ENCODE measurements at places on chromosomes 1 and 21.

DNA sequence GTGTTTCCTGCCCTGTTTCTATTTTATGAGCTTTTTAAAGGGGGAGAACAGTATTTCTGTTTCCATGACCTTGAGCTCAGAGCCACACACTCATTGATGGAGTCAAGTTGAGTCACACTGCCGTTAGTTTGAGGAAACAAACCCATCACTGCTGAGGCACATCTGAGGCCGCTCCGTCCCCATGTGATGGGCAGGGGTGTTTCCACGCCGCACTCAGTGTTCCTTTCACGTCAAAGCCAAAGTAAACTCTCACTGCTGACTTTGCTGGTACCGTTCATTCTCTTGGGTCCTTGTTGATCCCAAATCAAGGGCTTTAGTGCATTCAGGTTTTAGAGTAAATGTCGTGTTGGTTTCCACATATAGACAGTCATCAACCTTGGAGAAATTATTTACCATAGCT is 48.8 kb downstream of the PKNOX1 start:
- DNase-seq: no peak

DNA sequence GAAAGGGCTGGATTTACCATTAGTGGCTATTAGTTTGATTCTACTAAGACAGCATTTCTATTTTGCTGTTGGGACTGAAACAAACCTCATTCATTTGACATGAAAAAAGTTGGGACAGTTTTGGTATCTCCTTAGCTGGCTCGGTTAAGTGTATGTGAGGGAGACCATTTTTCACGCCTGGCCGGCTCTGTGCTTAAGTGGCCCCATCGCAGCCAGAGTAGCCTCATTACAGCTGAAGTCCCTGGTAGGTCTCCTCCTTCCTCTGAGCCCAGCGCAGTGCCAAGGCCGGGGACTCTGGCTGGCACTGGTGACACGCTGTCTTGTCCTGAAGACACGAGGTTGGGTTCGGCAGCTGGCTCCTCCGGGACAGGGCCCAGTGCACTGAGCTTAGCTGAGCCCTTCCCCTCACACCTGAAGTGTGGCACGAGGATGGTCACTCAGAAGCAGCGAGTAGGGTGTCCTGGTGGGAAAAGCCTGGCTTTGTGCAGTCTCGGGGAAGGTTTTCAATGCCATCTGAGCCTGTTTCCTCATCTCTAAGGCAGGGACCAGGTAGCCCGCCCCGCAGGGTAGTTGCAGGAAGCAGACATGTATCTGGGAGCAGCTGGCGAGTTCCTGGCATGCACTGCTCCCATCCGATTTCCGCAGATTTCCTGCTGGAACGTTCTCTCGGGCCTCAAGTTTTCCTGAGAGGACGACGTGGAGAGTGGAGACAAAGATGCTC is 196.5 kb downstream of the DYRK1A start:
- DNase-seq: no peak

DNA sequence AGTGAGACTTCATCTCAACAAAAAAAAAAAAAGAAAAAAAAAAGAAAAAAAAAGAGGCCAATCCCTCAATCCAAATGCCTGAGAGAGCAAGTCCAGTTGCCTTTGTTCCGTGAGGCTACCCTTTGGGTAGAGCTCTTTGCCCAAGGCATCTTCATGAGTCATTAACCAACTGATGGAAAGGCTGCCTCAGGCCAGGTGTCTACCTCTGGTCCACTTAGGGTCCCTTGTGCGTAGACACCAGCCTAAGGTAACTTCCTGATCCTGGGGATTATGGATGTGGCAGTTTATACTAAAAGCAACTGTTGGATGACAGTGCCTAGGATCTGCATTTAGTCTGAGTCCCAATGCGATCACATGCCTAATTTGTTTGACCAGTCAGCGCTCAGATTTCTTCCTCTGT is 20.7 kb upstream of the ZNF326 start:
- no peak for DNase-seq

DNA sequence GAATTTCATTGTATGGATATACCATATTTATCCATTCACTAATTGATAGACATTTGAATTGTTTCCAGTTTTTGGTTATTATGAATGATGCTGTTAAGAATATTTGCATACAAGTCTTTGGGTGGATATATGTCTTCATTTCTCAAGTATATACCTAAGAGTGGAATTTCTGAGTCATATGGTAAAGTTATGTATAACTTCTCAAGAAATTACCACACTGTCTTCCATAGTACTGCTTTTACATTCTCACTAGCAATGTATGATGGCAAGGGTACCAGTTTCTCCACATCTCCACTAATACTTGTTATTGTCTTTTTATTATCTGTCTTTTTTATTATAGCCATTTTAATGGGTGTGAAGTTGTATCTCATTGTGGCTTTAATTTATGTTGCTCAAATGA is 74.6 kb upstream of the TENT5C start:
- no peak for DNase-seq

DNA sequence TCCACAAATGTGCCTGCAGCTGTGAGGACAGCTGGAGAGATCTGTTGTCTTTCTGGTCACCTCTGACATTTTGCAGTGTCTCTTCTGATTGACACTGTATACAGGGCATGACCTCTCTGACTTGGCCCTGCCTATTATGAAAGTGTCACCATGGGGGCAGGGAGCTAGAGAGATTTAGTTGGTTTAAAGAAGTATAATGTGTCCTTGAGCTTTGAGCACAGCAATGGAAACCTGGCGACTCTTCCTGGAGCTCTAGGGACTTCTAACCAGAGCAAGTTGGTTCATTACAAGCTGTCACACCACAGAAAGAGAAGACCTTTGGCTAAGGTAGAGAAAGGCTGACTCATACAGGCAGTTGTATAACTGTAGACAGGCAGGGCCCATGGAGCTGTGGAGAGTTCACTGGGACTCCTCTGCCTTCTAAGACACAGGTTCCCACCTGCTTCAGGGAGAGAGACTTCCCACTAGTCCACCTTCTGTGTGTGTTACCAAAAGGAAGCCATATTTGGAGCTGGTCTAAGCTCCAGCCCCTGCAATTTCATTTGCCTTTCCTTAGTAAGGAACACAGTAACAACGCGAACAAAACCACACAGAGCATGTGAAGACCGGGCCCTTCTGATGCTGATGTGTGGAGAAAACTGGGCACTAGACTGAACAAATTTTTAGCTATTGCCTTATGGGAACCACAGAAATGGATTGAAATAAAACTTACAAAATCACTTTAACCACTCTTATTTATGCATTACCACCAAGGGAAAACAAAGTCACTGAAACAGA is 90.5 kb upstream of the ADAR start:
- no peak for DNase-seq

DNA sequence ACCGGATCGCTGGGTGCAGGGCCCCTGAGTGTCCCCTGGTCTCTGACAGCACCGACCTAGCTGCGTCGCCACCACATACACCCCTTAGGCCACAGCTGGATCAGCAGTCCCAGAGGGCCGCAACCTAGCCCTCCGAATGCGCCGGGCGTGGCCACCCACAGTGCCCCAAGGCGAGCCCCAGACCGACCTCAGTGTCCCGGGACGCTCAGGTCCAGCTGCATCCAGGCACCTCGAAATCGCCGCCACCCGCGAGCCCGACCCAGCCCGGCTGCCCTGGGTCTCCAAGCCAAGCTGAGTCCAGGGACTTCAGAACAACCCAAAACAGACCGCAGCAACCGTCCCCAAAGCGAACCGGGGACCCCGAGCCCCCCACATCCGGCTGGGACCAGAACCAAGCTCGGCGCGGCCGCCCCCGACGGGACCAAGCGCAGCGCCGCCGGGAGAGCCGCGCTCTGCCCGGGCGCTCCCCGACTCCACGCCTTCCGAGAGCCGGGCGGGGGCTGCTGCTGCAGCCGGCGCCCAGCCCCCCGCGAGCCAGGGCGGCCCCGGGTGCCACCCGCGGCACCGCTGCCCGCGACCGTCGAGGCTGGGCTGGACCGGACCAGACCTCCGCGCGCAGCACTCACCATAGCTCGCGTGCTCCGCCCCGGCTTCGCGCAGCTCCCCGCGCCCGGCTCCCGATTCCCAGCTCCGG is 54.6 kb upstream of the ECE1 start:
- peak; percentile 58 for DNase-seq

- DNase-seq: no peak
These were observed 67.5 kb upstream of the DUSP10 start for GRCh38 chr1:221809091-221810029.

GRCh38 chr1:22111620-22112019 is 31.3 kb downstream of the WNT4 start:
- DNase-seq: no peak

DNA sequence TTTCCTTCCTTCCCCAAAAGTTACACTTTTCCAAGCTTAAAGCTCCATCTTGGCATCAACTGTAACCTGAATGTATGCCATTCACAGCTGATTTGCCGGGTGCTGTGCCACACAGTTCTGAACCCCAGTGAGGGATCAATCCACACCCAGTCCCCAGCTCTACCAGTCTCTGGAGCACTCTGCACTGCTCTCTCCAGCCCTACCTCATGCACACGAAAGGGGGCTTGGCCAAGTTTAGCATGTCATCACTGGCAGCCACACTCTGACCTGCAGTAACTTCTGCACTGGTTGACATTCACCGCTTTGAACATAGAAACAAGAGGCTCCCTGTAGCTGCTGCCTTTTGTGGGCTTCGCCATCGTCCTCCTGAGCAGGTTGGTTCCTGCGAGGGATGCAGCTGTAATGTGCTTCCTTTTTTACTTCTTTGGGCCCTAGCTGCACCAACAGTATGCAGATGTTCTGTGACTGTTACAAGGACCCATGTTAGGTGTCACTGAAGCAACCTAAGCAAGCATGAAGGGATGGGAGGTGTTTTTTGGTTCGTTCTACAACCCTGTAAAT is 135.4 kb upstream of the SLC44A3 start:
- no peak for DNase-seq

DNA sequence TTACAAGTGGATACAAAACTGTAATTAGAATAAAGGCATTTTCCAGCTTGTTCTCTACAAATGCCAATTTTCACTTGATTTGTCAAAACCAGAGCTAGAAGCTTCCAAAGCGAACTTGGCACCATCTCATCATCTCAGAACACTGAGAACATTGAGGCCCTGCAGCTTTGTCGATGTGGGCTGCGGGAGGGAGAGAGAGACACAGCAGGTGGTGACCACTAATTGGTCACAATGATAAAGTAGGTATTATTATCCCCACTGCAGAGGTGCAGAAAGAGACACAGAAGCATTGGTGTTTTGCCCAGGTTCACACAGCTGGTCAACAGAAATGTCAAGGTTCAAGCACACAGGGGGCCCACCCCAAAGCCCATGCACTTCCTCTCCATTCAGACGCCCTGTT is 72.2 kb upstream of the KRTAP19-8 start:
- DNase-seq: no peak

GRCh38 chr1:67060811-67061218 is 6.9 kb upstream of the SLC35D1 start:
- DNase-seq: no peak

GRCh38 chr1:156389311-156389710 is 20.3 kb downstream of the RHBG start:
- peak; percentile 43 for DNase-seq

GRCh38 chr1:197799271-197799670 is 24.0 kb upstream of the DENND1B start:
- DNase-seq: no peak

GRCh38 chr1:54223441-54224202 is 23.7 kb downstream of the MRPL37 start:
- DNase-seq: no peak

GRCh38 chr1:30758785-30759380 is 1.3 kb upstream of the LAPTM5 start:
- no peak for DNase-seq

- no peak for DNase-seq
These were observed 13.1 kb upstream of the VAMP4 start for GRCh38 chr1:171754971-171755370.

DNA sequence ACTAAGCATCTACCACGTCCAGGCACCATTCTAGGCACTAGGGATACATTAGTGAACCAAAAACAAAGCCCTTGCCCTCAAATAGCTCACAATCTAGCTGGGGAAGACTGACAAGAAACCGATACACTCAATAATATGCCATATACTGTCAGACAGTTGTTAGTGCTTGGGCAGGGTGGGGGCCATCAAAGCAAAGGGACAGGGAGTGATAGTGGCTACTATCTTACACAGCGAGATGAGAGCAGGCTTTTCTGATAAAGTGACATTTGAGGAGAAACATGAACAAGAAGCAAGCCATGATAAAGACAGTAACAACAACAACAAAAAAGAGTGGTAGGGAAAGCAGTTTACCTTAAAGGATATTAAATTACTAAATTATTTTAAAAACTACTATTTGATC is 41.1 kb downstream of the ERO1B start:
- DNase-seq: no peak

- no peak for DNase-seq
These were observed 198.9 kb upstream of the UBE2U start for GRCh38 chr1:64004451-64005025.

DNA sequence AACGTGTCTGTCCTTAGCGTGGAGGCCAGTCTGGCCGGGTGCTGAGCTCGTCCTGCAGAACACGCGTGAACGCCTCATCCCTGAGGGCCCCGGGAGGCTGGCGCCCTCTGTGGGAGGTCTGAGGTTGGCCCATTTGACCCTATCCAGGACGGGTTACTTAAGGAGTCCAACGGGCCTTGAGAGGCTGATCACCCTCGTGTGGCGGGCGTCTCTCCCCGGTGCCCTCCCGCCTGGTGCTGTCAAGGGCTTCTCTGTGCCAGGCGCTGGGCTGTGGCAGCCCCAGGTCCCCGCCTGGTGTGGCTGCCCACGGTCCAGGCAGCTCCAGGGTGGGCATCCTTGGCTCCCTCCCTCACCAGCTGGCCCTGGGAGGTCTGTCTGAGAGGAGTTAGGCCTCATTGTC is 9.7 kb downstream of the SKI start:
- no peak for DNase-seq

- DNase-seq: no peak
These were observed 6.9 kb upstream of the MX1 start for GRCh38 chr21:41418956-41419680.

DNA sequence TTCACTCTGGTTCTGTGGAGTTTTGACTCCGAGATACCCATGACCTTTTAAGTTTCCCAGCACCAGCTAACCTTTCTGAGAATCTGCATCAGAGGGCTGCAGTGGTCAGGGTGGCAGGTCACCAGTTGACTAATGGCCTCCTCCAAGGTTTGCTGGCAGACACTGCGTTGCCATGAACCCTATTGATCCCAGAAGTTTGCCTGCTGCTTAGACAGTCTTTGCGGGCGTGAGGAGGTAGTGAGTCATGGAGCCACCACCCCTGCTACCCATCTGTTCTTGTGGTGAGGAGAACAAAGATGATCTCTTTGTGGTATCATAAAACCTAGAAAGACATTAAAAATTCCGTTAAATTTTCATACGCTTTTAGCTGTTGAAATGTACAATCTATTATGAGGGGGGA is 180.4 kb downstream of the FGGY start:
- DNase-seq: no peak
